ENCODE measurements at places on chromosomes 5 and 9. TPM values are rescaled to one million over a fixed set of nuclear protein-coding genes. Genes with fewer than 3 reads are reported as not detected.

GFPT2 gene
- total RNA-seq, result 136 TPM

DNA sequence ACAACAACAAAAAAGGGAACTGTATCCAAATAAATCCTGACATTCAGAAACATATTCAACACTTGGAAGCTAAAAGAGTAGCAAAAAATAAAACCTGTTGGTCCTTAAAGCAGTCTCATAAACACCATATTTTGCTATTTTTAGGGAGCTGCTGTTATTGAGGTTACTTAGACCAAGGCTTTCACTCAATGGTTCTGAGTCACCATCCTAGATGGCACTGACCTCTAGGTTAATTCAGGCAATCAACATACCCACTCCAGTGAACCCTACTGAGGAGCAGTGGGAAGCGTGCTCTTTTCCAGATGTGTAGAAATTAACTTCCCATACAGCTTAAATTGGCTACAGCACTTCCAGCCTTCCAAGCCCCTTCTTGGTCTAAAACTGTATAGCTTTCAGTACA, 5.2 kb downstream of the GNAQ start:
- no peak for DNase-seq

FRMPD1 gene
- total RNA-seq, result 0.14 TPM

GPR151 gene
- not detected for total RNA-seq

DNA sequence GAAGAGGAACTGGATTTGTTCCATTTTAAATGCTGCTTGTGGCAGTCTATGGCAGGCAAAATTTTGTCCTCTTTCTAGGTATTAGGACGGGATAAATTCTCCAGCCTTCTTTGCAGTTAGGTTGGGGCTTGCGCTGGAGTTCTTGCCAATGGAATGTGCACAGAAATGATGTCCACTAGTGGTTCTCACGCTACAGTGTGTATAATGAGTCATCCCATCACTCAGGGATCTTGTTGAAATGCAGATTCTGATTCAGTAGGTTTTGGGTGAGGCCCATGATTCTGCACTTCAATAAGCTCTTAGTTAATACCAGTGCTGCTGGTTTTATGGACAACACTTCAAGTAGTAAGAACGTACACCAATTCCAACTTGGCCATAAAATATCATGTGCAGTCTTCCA, 317.6 kb upstream of the KLF4 start:
- no peak for DNase-seq

SLC31A2 gene
- 1.7 TPM for total RNA-seq

GRCh38 chr9:95727947-95728520, 147.5 kb upstream of the ERCC6L2 start:
- DNase-seq, result no peak

DNA sequence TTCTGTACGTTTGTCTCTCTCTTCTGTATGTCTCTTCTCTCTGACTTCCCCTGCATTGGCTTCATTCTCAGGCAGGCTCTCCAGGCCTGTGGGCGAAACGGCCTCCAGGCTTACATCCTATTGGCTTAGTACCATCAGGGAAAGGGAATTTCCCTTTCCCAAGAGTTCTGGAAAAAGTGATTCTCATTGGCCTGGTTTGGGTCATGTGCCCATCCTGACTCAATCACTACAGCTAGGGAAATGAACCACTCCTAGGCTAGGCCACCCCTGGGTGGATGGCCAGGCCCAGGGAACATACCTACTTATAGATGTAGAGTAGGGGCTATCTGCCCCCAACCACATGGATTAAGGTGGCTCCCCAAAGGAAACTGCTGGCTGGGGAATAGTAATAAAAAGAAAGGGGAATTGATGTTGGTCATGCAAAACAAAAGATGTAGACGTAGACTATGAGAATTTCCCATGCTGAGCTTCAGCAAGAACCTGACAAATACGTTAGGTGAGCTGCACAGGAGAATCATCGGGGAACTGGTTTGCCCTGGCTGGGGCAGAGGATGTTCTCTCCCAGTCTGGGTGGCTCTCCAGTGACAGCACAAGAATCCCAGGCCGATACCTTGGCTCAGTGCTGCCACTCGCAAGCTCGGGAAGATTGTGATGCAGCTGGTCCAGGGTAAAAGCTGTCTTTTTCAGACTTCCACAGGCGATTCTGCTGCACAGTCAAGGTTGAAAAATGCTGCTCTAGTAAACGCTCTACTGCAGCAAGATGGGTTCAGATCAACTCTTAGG, 3.7 kb upstream of the EGR1 start:
- no peak for DNase-seq

- DNase-seq, result no peak
These were observed 500.7 kb downstream of the TLE4 start for GRCh38 chr9:80072451-80072850.
